Vagina (tissue), 2 donors: ENCODE measurements at places on chromosomes 12 and 14.

DNA sequence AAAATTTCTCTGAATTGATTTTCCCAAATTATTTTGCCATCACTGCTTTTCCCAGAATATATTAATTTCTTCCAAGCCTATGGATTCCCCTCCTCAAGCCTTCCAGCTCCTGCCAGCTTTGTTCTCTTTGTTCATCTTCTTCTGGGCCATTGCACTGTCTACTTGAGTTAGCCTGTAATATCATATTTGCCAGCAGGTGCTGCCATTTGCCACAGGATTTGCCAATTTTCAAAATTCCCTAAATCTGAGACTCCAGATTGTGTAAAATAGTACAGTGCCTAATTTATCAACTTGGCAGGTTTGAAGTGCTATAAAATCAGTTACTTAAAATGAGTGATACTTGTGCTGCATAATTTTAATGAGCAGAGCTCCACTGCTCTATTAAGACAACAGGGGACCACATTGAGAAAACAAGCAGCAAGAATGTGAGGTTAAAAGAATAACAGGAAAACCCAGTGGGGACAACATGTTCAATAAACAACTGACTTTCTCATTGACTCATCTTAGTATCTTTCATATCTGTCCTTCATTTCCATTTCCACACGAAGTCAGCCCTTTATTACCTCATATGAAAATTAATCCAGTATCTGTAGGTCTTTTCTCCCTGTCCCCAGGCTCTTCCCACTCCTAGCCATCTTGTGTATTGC lies 84.6 kb upstream of the CCDC196 start:
- DNase-seq = no peak

- DNase-seq = no peak
These were observed 1.1 kb upstream of the RTRAF start for GRCh38 chr14:51988221-51988620.

GRCh38 chr12:112616469-112617152 lies 174.9 kb upstream of the RPH3A start:
- DNase-seq = no peak

DNA sequence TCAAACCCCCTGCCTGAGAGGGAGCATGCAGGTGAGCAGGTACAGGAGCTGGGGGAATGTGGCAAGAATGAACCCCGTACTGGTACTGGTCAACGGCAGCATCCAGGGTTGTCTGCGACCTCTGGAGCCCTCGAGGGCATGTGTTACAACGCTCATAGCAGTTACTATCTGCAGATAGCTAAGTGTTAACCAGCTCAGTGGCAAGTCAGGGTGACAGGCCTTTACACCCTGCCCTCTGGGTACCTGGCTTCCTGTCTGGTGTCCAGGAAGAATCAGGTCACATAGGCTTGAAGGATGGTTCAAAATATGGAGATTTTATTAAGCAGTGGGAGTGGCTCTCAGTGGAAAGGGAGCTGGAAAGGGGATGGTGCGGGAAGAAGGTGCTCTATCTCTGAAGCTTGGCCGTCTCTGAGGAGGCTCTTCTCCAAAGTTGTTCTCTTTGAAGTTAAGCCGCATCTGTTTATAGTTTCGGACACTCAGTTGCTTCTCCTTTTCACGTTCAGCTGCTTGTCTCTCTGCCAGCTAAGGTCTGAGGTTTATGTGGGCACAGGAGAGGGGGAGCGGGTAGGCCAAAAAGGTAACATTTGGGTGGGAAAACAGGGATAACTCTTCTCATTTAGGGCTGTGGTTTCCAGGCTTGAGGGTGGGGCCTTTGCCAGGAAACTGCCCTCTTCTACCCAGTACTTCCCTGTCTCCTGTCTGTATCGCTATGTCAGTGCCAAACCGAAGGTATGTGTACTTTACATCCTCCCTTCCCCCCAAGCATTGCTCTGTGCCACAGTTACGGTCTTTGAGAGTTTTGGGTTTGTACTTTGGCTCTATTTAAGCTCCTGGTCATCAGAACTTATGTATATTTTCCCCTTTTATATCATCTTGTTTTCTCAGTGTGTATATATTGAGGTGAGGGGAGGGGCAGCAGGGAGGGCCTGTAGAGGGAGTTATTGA lies 305.8 kb downstream of the RGS6 start:
- DNase-seq = no peak

DNA sequence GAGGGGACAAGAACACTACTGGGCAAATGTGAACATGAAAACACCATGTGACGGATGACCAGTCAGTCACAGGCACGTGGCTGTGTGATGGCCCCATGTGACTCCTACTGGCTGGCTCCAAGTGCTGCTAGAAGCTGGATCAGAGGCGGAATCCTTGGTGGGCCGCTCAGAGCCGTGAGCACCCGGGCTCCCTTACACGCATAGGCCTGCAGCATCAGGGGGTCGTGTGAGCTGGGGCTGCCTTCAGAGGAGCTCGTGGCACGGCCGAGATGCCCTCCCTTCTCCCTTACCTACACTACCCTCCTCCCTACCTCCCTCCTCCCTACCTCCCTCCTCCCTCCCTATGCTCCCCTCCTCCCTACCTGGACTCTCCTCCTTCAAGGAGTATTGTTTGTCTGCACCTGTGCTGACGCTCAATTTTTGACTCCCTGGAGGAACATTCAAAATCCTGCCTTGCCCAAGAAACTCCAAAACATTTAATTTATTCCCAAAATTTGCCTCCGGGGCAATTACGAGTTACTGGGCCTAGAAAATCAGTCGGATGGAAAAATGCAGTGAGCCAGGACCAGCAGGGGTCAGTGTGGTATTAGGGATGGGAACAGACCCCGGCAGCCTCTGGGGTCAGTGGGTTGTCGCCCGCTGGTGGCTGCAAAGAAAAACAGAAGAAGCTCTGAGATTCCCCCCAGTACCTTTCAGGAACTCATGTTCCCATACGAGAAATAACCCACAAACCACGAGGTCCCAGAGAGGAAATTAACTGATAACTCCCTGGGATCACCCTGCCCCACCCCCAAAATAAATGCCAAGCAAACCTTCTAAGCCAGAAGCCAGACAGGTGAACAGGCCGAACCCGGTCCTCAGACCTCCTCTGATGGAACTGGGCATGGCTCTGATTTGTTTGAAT lies 61.3 kb downstream of the C14orf132 start:
- DNase-seq = no peak

GRCh38 chr12:55072083-55072482 lies 52.3 kb downstream of the NEUROD4 start:
- DNase-seq = no peak

GRCh38 chr12:58773986-58774385 lies 146.3 kb downstream of the LRIG3 start:
- DNase-seq = no peak

- no peak for DNase-seq
These were observed 56.6 kb downstream of the PAX9 start for GRCh38 chr14:36718216-36718615.

DNA sequence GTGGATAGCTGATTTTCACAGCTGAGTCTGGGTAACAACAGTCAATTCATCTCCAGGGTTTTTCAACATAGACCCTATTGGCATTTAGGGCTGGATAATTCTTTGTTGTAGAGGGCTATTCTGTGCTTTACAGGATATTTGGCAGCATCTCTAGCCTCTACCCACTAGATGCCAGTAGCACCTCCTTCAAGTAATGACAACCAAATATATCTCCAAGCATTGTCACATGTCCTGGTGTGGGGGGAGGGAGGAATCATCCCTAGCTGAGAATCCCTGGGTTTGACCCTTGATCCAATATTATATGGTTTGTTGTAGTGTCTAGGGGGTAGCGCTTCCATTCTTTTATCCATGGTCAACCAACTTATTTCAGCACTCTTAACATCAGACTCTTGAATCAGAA lies 157.2 kb downstream of the ANO4 start:
- DNase-seq = no peak

DNA sequence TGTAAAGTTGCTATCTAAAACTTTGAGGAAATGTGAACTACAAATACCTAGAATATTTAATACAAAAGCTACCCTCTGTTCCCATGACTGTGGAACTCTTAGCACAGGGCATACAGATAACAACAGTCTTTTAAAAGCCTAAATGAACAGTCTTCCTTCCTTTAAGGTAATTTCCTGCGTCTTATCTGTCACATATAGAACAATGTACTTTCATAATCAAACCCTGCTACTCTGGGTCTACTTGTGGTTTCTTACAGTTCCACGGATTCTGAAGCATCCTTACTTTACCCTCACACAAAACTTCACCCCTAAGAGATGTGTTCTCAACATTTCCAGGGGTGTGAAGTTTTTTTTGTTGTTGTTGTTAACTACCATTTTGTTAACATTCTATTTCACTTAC lies 5.1 kb downstream of the PKP2 start:
- DNase-seq = no peak

- DNase-seq = no peak
These were observed 39.7 kb downstream of the AACS start for GRCh38 chr12:125104982-125105381.

- DNase-seq = peak; percentile 95
These were observed 27.9 kb downstream of the ACTN1 start for GRCh38 chr14:68951035-68951797.

- no peak for DNase-seq
These were observed 3.4 kb upstream of the PGAM5 start for GRCh38 chr12:132707241-132707640.

DNA sequence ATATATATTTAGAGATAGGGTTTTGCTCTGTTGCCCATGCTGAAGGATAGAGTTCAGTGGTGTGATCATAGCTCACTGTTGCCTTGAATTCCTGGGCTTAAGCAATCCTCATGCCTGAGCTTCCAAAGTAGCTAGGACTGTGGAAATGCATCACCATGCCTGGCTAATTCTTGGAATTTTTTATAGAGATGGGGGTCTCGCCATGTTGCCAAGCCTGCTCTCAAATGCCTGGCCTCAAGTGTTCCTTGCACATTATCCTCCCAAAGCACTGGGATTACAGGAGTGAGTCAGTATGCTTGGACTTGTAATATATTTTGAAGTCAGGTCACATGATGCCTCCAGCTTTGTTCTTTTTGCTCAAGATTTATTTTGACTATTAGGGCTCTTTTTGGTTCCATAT lies 178.0 kb downstream of the RPAP3 start:
- no peak for DNase-seq

DNA sequence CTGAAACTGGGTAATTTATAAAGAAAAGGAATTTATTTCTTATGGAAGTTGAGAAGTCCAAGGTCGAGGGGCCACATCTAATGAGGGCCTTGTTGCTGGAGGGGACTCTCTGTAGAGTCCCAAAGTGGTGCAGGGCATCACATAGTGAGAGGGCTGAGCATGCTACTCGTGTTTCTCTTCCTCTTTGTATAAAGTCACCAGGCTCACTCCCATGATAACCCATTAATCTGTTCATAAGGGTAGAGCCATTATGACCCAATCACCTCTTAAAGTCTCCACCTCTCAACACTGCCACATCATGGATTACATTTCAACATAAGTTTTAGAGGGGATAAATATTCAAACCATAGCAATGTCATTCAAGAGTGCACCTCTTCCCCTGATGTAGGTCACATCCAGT lies 79.1 kb upstream of the ATP2B1 start:
- no peak for DNase-seq

GRCh38 chr12:114992443-114992842 lies 308.5 kb upstream of the TBX3 start:
- DNase-seq = no peak

GRCh38 chr12:116046039-116046438 lies 231.5 kb downstream of the MED13L start:
- DNase-seq = no peak

- DNase-seq = no peak
These were observed 8.4 kb upstream of the TBX3 start for GRCh38 chr12:114692186-114693058.

GRCh38 chr12:100716945-100717732 lies 77.4 kb upstream of the ANO4 start:
- no peak for DNase-seq

DNA sequence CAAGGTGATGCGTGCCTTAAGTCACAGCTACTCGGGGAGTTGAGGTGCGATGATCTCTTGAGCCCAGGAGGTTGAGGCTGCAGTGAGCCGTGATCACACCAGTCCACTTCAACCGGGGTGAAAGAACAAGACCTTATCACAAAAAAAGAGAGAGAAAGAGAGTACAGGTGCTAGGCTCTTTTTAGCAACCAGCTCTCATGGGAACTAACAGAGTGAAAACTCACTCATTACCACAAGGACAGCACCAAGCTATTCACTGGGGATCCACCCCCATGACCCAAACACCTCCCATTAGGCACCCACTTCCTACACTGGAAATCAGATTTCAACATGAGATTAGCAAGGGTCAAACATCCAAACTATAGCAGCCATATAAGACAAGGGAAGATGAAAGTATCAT lies 164.2 kb downstream of the NDUFA12 start:
- no peak for DNase-seq

- no peak for DNase-seq
These were observed 17.4 kb upstream of the COL2A1 start for GRCh38 chr12:48021485-48022179.

GRCh38 chr12:48307269-48307668 lies 43.5 kb downstream of the ZNF641 start:
- no peak for DNase-seq

GRCh38 chr12:85975716-85976115 lies 101.6 kb downstream of the NTS start:
- no peak for DNase-seq

- no peak for DNase-seq
These were observed 90.4 kb downstream of the BORCS5 start for GRCh38 chr12:12447236-12447635.

DNA sequence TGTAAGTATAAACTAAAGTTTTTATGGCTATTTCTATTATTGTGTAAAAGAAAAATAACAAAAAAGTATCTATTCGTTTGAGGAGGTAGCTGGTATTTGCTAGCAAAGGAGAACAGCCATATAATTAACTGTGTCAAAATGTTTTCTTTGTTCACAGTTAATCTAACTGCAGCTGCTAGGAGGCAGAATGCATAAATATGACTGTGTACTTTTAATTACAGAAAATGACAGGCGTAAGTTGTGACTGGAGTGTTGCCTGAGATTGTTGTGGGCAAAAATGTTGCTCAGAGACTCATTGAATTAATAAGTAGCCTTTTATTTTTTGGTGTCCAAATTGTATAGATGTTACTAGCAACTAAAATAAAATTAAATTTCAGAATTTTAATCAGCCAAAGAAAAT lies 33.5 kb downstream of the PTPRO start:
- DNase-seq = no peak

DNA sequence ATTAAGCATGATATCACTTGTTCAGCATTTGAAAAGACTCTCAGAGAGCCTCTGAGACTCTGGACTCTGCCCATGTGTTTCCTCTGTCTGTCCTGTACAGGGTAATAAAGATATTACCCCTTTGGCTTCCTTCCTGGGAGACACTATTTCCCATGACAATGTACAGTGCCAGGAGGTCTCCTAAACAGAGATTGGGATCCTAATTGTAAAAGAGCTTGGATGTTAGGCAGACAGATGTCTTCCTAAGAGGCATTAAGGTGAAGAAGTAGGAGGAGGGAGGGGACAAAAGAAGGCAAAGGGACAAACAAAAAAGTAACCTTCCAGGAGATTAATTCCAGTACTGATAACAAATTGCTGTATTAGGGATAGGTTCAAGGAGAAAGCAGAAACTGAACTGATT lies 45.5 kb upstream of the NAV3 start:
- DNase-seq = no peak
